ENCODE measurements at places on chromosomes 3 and 15.
A peak's percentile ranks its signal among the peaks of the same experiment; 100 is the strongest.

GRCh38 chr3:109432833-109433232, 95.5 kb upstream of the DPPA4 start:
- DNase-seq = no peak

DNA sequence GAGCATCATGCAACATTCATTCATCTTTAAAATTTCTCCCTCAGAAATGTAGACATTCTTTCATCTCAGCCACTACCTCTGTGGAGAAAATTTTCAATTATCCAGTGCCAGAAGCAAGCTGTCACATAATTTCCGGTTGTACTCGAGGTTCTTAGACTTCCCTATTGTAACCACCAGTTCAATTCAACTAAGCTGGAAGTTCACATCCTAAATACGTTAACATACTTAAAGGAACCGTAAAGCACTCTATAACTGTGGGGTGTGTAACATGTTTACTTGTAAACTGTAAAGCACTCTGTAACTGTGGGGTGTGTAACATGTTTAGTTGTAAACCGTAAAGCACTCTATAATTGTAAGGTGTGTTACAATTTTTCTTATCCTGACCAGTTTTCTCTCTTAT, 150.3 kb downstream of the PLCL2 start:
- DNase-seq = peak; percentile 47

DNA sequence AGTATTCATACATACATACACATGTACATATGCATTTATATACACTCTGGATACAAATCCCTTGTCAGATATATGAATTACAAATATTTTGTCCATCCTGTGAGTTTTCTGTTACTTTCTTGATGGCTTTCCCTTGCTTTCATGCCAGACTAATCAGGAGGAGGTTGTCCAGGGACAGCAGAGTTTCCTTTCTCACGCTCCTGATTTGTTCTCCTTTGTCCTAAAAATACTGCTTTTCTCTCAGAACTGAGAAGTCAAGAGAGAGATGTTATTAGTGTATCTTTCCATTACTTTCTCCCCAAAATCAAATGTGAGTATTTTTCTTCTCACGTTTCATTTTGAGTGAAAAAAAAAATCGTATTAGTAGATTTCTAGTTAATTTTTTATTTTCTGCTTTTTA, 12.1 kb upstream of the TCAIM start:
- DNase-seq = no peak

GRCh38 chr15:60535265-60535664, 56.3 kb upstream of the ICE2 start:
- no peak for DNase-seq

DNA sequence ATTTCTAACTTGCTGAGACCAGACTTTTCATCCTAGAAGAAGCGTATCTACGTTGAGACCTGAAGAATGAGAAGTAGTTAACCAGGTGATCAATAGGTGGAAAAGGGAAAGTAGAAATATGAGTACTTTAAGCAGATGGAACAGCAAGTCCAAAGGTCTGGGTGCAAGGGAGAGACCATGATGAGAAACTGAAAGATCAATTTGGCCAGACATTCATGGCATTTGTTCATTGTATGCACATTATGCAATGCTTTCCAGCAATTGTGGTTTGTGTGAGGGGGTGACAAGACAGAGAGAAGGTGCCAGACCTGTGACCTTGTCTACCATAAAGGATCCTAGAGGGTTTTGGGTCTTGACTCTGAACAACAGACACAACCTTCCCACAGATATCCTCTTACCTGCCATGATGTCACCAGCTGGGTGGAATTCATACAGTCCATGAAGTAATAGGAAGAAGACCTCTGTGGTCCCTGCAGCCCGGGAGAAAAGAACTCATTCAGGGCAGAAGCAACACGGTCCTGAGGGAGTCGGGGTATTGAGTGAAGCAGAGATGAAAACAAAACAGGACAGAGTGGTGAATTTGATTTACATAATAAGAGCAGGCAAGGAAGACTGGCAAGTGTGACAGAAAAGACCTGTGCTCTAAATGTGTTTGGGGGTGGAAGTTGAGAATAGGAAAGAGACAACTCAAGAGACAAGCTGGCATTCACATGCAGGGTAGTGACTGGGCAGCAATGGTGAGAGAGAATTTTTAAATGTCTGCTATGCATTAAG, 63.4 kb upstream of the PSMD6 start:
- no peak for DNase-seq

DNA sequence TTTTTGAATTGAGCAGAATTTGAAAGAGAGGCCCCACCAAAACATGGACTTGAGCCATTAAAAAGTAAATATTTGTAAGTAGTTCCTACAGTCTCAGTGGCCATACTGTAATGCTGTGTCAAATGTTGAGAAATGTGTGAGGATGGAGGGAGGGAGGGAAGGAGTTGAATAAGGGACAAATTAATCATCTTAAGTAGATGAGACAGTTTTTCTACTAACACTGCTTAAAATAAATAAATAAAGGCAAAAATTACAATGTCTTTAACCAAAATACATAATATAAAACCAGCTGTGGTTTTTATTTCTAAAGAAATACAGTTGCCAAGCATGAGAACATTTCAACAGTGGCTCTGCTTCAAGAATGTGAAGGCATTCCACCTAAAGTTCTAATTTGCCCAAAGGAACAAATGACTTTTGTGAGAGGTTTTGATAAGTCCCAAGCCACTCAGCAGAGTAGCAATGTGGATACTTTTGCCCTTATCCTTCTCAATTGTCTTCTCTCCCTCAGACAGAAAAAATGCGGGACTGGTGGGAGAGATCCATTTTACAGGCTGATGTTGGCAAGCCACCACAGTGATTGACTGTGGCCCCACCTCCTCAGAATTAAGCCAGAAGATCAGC, 427.0 kb upstream of the RARB start:
- DNase-seq = no peak

- DNase-seq = no peak
These were observed 69.0 kb upstream of the THBS1 start for GRCh38 chr15:39511916-39512260.

GRCh38 chr15:50774450-50774849, 8.9 kb upstream of the SPPL2A start:
- peak; percentile 38 for DNase-seq

GRCh38 chr15:71659730-71660067, 150.7 kb upstream of the NR2E3 start:
- DNase-seq = no peak

- no peak for DNase-seq
These were observed 120.7 kb upstream of the DAZL start for GRCh38 chr3:16725972-16726371.

DNA sequence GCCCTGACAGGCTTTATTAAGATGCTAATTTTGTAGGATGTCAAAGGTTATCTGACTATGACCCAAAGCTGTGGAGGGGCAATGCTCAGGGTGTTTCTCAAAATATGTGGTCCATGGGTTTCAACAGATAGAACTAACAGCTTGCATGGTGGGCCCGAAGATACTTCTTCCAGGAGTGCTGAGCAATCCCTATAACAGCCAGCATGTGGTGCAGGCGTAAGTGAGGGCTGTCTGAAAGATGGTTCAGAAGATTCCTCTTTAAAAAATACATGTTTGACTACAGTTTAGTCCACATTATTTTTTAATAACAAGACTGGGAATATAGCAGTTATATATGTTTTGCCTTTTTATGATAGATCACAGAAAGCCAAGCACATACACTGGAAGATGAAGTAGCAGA, 7.6 kb downstream of the SCG3 start:
- DNase-seq = no peak
